NCI-H524 (cell line): ENCODE measurements at places on chromosomes 5 and 9.

DNA sequence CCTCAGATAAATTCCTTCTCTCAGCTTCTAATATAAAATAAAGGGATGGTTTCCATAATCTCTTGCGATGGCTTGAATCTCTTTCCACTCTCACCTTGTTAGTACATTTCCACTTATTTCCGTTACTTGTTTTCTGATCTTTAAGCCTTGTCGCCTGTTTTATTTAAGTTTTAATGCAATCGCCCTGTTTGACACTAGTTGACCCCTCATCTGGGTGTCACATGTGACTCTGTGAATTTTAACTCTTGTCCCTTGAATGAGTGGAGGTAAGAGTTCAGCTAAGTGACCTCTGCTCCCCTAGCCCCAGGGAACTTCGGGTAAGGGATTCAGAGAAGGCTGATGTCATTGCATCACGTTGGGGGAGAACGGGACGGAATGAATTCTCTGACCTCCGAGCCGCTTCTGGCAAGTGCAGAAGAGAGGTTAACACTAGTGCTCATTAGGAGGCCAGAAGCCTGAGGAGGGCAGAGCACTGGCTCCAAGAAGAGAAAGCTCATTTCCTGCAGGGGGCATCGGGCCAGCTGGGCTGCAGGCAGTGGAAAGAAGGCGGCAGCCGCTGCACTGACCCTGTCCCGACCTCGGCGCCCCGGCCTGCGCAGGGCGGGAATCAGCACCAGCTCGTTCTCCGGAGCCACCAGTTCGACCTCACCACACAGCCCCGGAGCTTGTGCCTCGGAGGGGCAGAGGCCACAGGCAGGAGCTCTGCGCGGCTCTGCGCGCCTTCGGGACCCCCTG, 569 bp downstream of the HINT2 start:
- DNase-seq: peak; percentile 13

- DNase-seq: peak; percentile 74
Observed at GRCh38 chr5:103657301-103657700, 94.7 kb upstream of the NUDT12 start.

GRCh38 chr5:14077501-14077900, 65.6 kb upstream of the TRIO start:
- DNase-seq: no peak

DNA sequence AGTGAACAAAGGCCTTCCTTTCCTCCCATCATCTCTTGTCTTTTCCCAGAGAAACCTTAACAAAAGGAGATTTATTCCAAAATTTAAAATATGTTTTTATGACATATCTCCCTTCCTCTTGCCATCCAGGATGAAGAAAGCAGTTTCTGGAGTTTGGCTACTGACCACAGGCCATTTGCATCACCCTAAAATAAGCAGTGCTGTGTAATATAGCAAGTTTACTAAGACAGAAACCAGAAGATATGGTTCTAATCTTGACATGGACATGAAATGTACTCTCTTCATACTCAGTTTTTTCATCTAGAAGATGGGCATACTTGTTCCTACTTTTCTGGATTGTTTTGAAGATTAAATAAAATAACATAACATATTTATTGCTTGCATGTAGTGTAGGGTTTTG, 50.2 kb upstream of the ZFAND5 start:
- DNase-seq: no peak

- no peak for DNase-seq
Observed at GRCh38 chr9:111966124-111966723, 69.6 kb downstream of the UGCG start.
